Stimulated activated naive CD4-positive, alpha-beta T cell (primary cell): ENCODE measurements at places on chromosomes 1 and 21.

GRCh38 chr1:26468911-26469310 is 3.3 kb upstream of the HMGN2 start:
- no peak for DNase-seq

- no peak for DNase-seq
Observed at GRCh38 chr1:17877896-17878295, 122.8 kb downstream of the ACTL8 start.

DNA sequence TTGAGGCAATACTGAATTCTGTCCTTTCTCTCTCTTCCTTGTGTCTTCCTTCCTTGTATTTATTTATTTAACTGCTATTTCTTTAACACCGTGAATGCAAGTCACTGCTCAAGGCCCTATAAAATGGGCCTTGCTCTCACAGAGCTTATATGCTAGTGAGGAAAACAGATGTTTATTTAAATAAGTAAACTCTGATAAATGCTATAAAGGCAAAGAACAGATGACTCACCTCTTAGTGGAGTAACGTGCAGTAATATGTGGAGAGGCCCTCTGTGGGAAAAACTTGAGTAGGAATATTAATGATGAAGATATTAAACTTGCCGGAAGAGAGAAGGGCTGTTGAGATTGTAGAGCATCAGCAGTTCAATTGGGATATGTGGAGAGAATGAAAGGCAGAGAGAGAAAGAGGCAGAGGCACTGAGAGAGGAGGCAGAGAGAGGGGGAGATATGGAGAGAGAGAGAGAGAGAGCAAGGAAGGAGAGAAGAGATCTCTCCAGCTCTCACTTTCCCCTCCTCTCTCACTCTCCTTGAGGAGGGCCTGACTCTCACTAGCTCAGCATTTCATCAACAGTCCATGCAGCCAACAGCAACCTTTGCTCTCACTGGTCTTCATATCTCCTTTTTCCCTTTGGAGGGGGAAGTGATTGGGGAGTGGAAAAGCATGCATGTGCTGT is 322.2 kb downstream of the LMX1A start:
- no peak for DNase-seq

DNA sequence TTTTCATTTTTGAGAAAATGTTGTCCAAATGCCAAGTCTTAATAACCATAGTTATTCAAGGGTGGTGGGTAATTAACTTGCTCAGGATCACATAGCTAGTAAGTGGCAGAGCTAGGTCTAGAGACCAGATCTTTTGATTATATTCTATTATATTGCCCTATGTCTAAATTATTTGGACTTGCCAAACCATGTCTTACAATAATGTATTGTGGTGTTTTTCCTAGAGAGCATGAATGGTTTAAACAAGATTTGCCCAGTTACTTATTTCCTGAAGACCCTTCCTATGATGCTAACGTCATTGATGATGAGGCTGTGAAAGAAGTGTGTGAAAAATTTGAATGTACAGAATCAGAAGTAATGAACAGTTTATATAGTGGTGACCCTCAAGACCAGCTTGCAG is 58.6 kb downstream of the PRKAA2 start:
- no peak for DNase-seq

GRCh38 chr1:168137515-168137821 is 738 bp upstream of the GPR161 start:
- DNase-seq = no peak

DNA sequence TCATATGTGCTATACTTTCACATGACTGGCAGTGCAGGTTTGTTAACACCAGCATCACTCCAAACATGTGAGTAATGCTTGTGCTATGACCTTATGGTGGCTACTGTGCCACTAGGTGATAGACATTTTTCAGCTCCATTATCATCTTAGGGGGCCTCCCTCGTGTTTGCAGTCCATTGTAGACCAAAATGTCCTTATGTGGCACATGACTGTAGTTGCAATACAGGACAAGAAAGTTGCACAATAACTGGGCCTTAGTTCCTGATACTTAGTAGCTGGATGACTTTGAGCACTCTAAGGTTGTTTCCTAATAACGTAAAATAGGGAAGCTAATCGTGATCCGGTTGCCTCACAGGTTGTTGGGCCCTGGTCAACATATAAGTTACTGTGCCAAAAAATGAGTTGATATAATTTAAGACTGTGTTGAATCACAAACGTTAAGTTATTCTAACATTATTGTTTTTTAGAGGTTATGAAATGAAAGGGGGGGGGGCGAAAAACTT is 511 bp upstream of the SNX27 start:
- DNase-seq = no peak

DNA sequence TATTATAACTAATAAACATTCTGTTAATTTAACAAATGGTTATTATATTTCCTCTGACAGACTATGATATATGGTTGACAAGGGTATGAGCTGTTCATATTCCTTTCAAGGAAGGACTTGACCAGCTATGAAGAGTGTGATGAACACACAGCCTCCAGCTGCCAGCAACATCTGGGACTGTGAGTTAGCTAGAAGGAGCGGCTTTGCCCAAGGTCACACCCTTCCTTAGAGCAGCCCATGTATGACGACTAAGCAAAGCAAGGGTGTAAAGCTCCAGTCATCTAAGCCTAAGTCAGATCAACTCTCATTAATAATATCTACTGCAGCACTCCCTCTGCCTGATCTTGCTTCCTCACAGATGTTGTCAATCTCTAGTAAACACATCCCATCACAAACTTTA is 355.4 kb downstream of the PLPP3 start:
- no peak for DNase-seq

DNA sequence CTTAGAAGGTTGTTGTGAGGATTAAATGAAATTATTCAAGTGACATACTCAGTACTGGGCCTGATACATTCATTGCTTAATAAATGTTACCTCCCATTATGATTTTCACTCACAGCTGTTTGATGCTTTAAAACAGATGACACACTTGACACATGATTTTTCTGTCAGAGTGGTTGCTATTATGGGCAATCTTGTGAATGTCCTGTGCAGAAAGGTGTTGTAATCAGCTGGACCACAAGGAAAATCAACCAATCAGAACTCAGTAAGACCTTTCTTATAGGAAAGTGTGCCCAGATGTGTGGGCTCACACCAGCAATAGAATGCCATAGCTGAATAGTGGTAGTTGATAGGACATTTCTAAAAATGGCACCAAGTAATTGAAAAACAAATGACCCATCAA is 23.5 kb downstream of the GJA5 start:
- DNase-seq = no peak

DNA sequence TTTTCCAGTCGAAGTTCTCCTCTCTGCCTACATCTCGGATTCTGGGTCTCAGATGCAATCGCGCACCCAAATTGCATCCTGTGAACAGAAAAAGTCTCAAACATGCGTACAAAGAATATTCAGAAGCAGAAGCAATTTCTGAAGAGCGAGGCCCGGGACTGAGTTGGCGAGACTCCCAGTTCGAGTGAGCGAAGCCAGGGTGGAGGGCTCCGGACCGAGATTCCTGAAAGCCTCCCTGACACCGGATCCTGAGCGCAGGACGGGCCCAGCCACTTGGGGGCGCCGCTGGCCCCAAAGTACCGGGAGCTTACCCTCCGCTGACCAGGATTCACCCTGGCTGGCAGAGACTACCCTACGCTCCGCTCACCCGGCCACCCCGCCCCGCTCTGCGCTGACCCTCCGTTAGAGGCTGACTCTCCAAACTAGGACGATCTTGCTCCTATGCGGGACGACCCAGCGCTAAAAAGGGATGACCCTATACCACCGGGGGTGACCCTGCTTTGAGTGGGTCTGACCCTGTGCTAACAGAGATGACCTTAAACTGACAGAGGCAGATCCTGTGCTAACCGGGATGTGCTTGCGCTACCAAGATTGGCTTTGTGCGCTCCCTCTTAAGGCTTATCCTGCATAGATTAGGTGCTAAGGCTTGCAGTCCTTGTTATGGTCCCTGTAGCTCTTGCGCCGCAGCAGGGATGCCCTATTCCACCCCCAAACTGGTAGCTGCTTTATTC is 12.1 kb downstream of the FOXD2 start:
- DNase-seq = no peak

DNA sequence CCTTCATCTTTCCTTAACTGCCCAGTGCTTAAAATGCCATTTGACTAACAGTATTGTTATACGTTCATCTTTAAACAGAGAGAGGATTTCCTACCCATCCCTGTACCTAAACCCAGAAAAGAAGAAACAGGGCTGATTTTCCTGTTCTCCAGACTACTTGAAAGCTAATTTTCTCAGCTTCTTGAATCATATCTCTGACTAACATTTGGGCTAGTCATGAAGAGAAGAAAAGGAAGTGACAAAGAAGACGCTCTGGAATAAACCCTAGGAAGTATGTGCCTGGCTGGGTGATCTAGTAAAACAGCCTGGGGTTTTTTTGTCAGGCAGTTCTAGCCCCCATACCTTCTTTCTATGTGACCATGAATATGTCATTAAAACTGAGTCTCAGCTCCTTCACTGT is 44.8 kb upstream of the SGIP1 start:
- DNase-seq = no peak

- no peak for DNase-seq
Observed at GRCh38 chr1:89199525-89200031, 836 bp upstream of the GBP4 start.

DNA sequence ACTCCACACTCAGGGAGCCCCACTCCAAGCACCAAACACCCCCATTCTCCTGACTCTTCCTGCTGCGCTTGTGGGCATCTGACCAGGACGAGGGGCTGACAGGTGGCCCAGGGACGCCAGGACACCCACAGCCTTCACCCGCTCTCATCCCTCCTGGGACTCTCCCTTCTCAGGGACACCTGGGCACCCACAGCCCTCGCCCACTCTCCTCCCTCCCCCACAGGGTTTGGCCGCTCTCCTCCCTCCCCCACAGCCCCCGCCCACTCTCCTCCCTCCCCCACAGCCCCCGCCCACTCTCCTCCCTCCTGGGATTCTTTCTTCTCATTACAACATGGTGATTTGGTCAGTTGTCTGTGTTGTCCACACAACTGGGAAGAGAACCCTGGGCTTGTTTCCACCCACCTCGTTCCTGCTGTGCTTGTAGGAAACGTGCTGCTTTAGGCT is 43.4 kb downstream of the PRDM15 start:
- DNase-seq = no peak

GRCh38 chr1:195897076-195897475 is 711.2 kb downstream of the KCNT2 start:
- no peak for DNase-seq

- no peak for DNase-seq
Observed at GRCh38 chr21:14957836-14958235, 107.0 kb downstream of the NRIP1 start.

DNA sequence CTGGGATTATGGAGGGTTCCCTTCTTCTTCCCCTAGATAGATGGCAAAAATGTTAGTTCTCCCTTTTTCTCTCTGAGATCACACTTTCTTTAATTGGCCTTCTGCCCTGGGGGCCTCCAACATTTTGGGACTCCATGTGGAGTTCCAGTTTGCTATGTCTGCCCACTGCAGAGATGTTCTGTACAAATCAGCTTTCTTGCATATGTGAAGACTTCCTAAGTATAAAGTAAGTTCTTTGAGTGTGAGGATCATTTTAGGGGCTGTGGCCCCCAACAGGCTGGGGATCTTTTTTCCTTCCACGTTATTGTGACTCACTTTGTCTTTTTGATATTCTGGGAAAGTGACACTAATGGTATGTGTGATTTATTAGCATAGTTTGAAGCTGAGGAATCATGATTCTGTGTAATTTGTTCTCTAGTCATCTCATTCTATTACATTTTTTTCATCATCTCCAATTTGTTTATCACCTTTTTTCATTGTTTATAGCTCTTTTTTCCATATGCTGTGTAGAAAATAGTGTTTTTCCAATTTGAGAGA is 48.2 kb downstream of the HHAT start:
- DNase-seq = no peak

GRCh38 chr1:240000634-240001033 is 91.0 kb upstream of the FMN2 start:
- no peak for DNase-seq

GRCh38 chr1:230306169-230306568 is 120.0 kb downstream of the PGBD5 start:
- no peak for DNase-seq

DNA sequence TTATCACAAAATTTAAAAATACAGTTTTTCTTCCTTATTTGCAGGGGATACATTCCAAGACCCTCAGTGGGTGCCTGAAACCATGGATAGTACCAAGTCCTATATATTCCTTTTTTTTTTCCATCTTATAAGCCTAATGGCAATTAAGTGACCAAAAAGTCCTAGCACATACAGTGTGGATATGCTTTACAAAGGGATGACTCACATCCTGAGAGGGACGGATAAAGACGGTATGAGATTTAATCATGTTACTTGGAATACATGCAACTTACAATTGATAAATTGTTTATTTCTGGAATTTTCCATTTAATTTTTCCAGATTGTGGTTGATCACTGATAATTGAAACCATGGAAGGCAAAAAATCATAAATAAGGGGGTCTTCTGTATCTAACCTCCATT is 181.2 kb upstream of the BRINP3 start:
- no peak for DNase-seq

GRCh38 chr1:190116921-190117320 is 360.7 kb downstream of the BRINP3 start:
- DNase-seq = no peak

DNA sequence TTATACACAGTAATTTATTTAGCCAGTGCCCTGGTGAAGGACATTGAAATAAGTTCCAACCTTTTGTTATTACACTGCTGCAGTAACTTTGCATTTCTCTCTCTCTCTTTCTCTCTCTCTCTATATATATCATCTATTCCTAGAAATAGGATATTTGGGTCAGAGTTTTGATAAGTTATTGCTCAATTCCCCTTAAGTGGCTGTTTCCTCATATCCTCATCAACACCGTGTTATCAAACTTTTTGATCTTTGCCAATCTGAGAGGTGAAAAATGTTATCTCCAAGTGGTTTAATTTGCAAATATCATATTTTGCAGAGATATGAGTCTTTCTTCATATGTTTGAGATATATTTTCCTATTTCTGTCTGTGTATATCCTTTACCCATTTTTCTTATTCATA is 1.6 kb upstream of the SRSF4 start:
- no peak for DNase-seq

- DNase-seq = no peak
Observed at GRCh38 chr1:53359225-53359933, 31.5 kb upstream of the LRP8 start.

GRCh38 chr1:98723574-98723973 is 62.1 kb downstream of the SNX7 start:
- DNase-seq = no peak

- DNase-seq = peak; percentile 23
Observed at GRCh38 chr1:155192346-155193274, 15.1 kb downstream of the THBS3 start.

GRCh38 chr1:28370239-28371009 is 884 bp downstream of the PHACTR4 start:
- peak; percentile 12 for DNase-seq

DNA sequence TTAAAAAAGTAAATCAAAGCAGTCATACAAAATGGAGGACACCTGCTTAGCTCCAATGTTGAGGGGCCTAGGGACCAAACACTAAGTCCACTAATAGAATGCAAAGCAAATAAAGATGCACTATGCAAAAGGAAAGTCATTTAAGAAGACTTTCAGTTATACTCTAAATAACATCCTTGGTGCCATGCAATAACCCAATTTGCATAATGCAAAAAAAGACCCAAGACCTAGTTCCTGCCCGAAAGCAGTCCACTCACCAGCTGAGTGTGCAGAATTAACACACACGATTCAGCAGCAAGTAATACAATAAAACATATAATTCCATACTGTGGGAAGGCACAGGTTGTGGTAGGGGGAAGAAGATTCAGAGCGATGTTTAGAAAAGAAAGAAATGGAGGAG is 101.8 kb downstream of the TGFBR3 start:
- DNase-seq = no peak

GRCh38 chr1:23791516-23792047 is 637 bp downstream of the LYPLA2 start:
- DNase-seq = peak; percentile 53
